NCI-H524 (cell line): ENCODE measurements at places on chromosomes 5 and 9.

DNA sequence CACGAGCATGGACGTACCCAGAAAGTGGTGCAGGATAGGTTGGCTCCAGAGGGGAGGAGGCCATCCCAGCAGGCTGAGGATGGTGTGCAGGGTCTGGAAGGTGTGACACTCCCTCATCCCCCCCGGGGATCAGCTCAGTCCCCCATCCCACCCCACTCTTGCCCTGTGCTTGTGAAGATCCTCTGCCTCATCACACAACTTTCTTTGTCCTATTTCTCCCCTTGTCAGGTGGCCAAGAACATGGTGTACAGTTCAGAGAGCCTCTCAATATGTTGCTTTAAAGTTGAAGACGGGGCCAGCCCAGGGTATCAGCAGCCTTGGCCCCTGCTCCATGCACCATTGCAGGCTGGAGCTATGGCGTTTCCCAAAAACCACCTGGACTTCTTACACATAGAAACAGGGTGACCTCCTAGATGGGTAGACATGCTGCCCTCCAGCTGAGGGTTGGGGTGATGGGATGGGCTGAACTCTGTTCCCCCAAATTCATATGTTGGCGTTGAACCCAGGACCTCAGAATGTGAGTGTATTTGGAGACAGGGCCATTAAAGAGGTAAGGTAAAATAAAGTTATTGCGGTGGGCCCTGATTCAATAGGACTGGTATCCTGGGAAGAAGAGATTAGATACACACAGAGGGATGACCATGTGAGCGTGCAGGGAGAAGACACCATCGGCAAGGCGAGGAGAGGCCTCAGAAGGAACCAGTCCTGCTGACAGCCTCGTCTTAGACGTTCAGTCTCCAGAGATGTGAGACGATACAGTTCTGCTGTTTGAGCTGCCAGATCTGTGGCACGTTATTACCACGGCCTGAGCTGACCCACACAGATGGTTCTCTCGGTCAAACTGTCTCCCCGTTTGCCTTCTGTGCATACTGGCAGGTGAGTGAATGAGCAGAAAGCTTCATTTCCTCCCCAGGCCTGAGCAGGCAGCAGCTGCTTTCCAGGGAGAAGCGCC is 272.5 kb downstream of the GADD45G start:
- peak; percentile 67 for DNase-seq

GRCh38 chr5:155309021-155309746 is 295.6 kb downstream of the KIF4B start:
- peak; percentile 45 for DNase-seq

DNA sequence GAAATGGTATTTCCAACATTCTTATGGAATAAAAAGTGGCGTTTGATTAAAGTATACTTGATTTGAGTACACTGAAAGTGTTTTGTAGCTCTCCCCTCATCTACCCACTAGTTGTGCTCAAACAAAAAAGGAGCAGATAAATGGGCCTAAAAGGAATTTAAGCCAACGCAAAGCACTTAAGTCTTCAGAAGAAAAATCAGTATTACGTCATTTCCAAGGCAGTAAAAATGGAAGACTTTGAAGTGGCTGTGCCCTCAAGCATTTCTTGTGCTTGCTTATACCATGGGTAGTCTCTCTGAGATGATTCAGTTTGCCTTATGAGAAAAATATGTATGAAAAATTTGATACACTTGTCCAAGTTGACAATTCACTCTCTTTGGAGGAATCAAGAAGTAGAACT is 279.9 kb upstream of the CD180 start:
- DNase-seq = no peak

DNA sequence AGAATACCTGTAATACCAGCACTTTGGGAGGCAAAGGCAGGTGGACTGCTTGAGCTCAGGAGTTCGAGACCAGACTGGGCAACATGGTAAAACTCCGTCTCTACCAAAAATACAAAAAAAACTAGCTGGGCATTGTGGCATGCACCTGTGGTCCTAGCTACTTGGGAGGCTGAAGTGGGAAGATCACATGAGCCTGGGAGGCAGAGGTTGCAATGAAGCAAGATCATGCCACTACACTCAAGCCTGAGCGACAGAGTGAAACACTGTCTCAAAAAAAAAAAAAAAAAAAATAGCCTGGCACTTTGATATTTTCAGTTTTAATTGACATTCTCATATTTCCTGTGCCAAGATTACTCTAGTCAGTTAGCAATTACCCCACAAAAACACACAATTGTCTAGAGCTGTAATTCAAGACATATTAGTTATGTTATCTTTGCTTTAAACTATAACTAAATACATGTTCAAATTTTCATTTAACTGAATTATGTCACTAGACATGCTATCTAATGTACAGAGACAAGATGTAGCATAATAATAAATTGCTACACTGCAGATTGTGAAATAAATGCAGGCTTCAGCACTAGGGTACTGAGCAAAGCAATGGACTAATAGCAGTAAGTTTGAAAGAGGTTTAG is 378.2 kb upstream of the GRAMD2B start:
- DNase-seq = no peak

- DNase-seq = peak; percentile 46
Observed at GRCh38 chr9:73573235-73573634, 421.6 kb downstream of the ANXA1 start.

GRCh38 chr5:154118385-154118784 is 72.1 kb upstream of the GALNT10 start:
- no peak for DNase-seq

- DNase-seq = no peak
Observed at GRCh38 chr9:20321423-20322082, 300.7 kb downstream of the MLLT3 start.

DNA sequence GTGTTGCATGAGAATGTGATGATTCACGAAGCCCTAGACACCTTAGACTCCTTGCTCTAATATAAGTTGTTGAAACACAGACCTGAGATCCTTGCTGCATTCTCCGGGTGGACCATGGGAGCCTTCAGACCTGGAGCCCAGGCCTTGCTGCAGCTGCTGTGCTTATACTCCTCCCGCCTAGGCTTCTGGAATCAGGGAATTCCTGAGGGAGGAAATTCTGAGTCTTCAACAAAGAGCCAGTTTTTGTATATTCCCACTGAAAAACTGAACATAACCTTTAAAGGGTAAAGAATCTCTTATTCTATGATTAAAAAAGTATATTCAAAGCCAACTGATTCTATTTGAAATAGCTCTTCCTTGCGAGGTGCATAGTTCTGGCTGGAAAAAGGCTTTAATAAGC is 245.1 kb upstream of the ELAVL2 start:
- no peak for DNase-seq

GRCh38 chr9:128286440-128286839 is 10.4 kb downstream of the SWI5 start:
- no peak for DNase-seq

- DNase-seq = peak; percentile 48
Observed at GRCh38 chr5:60843936-60844905, at the start of gene ELOVL7. ELOVL7 (minus strand) TSS chr5:60844269; CDS start chr5:60787397, 56,872 bp downstream.

GRCh38 chr5:55363856-55364255 is 56.1 kb downstream of the MTREX start:
- no peak for DNase-seq

GRCh38 chr9:13576101-13576500 is 296.6 kb upstream of the MPDZ start:
- DNase-seq = no peak

DNA sequence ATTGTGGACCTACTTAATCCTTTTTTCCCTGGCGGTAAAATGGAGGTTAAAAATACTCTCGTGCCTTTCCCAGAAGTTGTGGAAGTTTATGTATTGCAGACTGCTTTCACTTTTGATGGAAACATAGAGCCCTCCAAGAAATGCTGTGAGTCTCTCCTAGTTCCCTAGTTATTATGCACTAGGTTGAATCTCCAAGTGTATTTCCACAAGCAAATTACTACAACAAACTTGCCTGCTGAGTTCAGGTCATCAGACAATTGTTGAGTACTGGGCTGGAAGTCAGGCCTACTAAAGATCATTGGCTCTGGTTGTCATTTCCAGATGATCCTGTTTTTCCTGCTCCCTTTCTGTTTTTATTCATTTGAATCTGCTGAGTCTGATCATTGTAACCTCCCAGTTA is 104.1 kb downstream of the CD180 start:
- no peak for DNase-seq

- no peak for DNase-seq
Observed at GRCh38 chr5:171484460-171484899, 65.0 kb downstream of the FGF18 start.

DNA sequence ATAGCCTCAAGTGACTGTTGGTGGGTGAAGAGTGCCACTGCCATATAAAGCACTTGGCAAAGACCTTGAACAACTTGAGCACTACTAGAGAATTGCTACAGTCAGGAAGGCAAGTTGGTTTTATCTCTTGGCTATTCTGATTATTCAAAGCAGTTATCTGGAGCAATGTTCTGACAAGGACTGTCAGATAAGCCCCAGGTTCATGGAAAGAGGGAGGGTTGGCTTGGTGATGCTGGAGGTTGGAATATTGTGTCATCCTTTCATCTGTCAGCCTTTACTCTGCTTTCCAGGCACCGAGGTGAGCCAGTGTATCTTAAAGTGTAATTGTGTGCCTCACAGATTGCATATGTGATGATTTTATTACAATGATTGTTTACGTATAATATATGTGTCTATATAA is 548.4 kb upstream of the ZNF608 start:
- no peak for DNase-seq

DNA sequence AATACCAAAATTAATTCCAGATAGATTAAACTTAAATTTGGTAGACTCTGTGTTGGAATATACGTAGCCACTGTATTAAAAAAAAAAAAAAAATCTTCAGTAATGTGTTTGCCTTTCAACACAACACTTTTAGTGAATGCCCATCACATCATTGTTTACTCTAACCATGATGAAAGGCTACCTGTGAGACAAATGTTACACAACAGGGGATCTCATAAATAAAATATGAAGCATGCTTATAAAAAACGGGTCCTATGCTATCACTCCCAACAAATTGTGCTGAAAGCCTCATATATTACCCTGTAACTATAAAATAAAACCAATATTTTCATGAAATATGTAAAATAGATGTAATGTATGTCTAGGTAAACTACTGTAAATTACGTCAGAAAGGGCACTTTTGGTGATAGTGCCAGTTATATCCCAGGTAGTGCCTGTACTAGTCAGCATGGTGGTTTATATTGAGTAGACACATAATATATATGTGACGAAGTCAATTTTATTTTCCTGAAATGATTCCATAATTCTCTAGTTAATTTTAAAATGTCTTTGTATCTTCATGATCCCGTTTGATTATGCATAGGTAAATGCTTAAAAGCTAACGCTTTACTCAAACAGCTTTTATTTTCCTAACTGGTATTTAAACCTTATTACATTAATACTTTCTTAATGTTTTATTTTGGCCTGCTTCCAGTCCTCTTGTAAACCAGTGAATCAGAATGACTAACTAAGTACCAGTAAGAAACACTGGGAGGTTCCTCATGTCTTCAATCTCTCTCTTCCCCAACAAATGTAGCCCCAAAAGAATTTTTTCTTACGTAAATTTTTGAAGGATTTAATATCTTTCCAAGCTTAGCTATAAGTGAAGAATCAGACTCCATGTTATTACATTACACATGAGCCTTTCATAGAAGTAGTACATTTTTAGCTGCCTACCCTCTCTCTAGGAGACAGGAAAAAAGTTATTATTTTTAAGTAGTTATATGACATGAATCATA is 420.3 kb downstream of the GABRG2 start:
- no peak for DNase-seq

DNA sequence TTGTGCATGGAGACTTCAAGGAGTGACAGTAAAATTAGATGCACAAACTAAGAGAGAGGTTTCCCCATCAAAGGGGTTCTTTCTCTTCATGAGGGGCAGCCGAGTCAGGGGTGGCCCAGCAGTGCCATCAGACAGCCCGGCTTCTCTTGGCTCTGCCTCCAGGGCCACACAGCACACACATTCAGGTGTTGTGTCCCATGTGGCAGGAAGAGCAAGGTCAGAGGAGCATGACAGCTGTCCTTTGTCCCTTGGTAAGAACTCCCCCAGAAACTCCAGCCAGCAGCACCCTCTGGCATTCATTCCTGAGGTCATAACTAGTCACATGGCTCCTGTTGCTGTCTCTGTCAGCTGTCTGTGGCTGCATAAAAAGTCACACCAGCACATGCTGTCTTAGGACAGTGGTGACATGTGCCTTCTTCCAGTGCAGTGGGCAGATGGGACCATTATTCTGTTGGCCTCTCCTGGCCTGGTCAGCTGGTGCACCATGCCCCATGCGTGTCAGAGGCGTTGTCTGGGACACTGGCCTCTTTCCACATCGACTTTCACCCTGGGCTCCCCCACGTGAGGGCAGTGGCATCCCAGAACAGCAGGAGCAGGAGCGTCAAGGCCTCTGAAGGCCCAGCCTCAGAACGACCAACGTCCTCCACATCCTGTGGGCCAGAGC is 78.4 kb upstream of the OTULINL start:
- no peak for DNase-seq

DNA sequence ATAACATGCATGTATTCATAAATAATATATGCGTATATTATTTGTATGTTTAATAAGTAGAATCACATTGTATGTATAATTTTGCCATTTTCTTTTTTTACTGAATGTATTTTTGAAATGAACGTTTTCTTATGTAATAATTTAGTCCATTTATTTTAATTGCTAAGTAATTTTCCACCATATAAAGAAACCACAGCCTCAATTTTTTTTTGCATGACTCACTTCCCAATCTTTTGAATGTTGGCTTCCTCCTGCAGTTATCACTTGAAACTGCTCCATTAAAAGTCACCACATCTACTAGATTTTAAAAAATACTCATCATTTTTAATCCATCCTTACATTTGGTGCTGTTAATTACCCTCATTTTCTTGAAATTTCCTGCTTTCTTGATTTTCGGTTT is 363.3 kb upstream of the MEF2C start:
- no peak for DNase-seq

DNA sequence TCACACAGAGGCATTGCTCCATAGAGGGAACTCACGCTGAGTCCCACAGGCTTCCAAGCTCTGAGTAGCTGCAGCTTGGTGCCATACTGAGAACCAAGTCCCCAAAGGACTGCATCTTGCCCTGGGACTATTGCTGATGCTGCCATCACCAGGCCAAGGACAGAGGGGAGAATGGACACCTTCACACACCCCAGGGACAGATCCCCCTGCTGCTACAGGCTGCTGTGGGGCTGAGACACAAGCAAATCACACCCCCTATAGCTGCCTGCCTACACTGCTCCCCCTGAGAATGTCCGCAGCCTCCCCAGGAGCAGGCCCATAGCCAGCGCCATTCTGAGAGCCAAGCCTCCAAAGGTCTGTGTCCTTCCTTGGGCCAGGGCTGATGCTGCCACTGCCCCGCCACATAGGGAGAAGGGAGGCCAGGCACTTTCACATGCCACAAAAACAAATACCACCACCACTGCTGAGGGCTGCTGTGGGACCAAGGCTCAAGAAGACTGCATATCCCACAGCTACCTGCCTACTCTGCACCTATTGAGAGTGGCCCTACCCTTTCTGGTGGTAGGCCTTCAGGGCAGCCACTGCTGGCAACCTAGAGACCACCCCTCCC is 81.5 kb downstream of the SYK start:
- DNase-seq = no peak

- DNase-seq = no peak
Observed at GRCh38 chr9:2723376-2724065, 6.2 kb downstream of the KCNV2 start.

DNA sequence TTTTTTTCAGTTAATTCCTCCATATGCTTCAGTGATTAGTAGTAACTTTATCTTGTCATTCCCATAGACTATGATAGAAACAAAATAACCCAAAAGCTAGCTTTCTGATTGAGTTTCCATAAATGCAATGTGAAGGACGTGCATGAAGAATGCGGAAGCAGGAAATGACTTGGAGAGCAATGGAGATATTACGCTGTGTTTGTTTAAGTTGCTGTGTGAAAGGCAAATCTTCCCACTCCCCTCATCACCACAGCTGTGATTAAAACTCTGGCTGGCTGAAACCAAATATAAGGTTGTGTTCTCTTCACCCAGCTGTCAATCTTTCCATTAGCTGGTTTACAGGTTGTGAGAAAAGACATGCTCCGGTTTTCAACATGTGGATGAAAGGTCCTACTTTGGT is 83.9 kb downstream of the NR2F1-AS1 start:
- no peak for DNase-seq
